ENCODE measurements at places on chromosomes 16 and 17.

- DNase-seq: no peak
Observed at GRCh38 chr16:51151961-51152663, 1.0 kb upstream of the SALL1 start.

GRCh38 chr16:89669755-89670154 lies 12.1 kb downstream of the SPATA33 start:
- no peak for DNase-seq

GRCh38 chr17:2691965-2692780 lies 19.4 kb downstream of the CLUH start:
- peak; percentile 13 for DNase-seq

DNA sequence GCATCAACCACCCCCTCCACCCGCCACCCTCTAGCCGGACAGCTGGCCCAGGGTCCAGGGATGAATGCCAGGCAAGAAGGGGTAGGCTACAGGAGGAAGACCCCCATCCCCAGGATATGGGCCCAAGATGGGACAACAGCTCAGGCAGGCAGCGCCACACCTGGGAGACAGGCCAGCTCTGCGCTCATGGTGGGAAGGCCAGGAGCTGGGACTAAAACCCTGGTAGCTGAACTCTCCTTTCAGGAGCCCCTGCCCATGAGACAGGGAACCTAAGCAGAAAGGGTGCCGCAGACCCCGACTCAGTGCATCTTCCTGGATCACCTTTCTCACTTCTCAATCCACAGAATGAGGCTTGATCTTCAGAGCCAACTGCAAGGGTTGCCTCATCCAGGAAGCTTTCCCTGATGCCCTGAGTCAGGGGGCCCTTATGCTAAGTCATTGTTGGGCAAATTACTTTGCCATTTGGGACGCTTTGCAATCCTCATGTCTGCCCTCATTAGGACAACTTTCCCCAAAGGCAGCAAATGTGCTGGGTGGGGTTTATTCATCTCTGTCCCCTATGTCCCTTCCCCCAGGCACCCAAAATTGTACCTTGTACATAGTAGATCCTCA lies 9.0 kb downstream of the ZDHHC1 start:
- no peak for DNase-seq

GRCh38 chr17:7782240-7782639 lies 51.8 kb upstream of the KDM6B start:
- no peak for DNase-seq

Data from Peyer's patch (tissue), 4 donors.